ENCODE measurements at places on chromosomes 3 and 15.
A peak's percentile ranks its signal among the peaks of the same experiment; 100 is the strongest.

- no peak for DNase-seq
Observed at GRCh38 chr3:83023086-83023485, 1261.6 kb upstream of the GBE1 start.

DNA sequence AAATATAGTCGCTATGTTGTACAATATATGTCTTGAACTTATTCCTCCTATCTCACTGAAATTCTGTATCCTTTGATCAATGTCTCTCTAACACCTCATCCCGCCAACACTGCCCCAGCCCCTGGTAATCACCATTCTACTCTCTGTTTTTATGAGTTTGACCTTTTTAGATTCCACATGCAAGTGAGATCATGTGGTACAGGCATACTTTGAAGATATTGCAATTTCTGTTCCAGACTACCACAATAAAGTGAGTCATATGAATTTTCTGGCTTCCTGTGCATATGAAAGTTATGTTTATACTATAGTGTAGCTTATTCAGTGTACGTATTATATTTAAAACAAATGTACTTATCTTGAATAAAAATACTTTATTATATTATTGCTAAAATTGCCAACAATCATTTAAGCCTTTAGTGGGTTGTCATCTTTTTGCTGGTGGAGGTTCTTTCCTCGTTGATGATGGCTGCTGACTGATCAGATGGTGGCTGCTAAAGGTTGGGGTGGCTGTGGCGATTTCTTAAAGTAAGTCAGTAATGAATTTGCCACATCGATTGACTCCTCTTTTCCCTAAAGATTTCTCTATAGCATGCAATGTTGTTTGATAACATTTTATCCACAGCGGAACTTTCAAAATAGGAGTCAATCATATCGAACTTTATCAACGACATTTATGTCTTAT is 257.2 kb downstream of the NFKBIZ start:
- peak; percentile 42 for DNase-seq

- no peak for DNase-seq
Observed at GRCh38 chr15:64690008-64690407, 85.4 kb downstream of the RBPMS2 start.

GRCh38 chr3:169399068-169399467 is 264.4 kb downstream of the MECOM start:
- no peak for DNase-seq

GRCh38 chr3:5151586-5151985 is 29.5 kb downstream of the ARL8B start:
- DNase-seq = no peak
